Activated T-cell treated with anti-CD3 and anti-CD28 coated beads, Interleukin-2, amount 50 U/mL, for 24 hours (primary cell): ENCODE measurements at places on chromosomes 7 and 10.
A peak's percentile ranks its signal among the peaks of the same experiment; 100 is the strongest.

- DNase-seq, result no peak
These were observed 704.0 kb upstream of the LRRN3 start for GRCh38 chr7:110386913-110387312.

DNA sequence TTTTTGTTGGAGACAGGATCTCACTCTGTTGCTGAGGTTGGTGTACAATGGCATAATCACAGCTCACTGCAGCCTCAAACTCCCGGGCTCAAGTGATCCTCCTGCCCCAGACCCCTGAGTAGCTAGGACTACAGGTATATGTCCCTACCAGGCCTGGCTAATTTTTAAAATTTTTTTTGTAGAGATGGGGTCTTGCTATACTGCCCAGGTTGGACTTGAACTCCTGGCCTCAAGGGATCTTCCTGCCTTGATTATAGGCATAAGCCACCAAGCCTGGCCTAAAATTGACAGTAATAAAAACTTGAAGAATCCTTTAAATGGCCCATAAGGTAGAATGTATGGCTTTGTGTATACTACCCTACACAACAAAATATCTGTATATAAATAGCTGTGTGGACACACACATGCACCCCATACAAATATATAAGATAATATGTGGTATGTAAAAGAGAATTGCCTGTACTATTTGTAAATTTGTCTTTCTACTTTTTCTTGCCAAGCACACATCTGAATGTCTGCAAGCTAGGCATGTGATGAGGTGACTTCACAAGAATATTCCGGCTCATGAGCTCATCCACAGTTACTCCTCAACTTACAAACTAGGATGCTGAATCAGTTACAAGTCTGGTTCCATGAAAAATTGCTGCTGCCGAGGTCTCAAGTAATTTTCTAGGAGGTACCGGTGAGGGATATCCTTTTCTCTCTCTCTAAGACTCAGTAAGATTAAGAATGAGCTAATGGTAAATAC is 26.6 kb downstream of the POLR3A start:
- no peak for DNase-seq

- no peak for DNase-seq
These were observed 13.6 kb upstream of the GPNMB start for GRCh38 chr7:23232966-23233365.

GRCh38 chr10:72561745-72562166 is 64.1 kb downstream of the MICU1 start:
- DNase-seq, result no peak

GRCh38 chr7:111990643-111991042 is 215.6 kb downstream of the DOCK4 start:
- DNase-seq, result no peak

GRCh38 chr7:4797858-4798705 is 22.7 kb downstream of the AP5Z1 start:
- DNase-seq, result peak; percentile 83

GRCh38 chr10:535051-535450 is 154.4 kb downstream of the DIP2C start:
- DNase-seq, result no peak

- no peak for DNase-seq
These were observed at the start of gene NUPR2 for GRCh38 chr7:56115852-56116538. Gene NUPR2 (minus strand): TSS chr7:56116417. CDS start chr7:56116314, 103 bp downstream.

DNA sequence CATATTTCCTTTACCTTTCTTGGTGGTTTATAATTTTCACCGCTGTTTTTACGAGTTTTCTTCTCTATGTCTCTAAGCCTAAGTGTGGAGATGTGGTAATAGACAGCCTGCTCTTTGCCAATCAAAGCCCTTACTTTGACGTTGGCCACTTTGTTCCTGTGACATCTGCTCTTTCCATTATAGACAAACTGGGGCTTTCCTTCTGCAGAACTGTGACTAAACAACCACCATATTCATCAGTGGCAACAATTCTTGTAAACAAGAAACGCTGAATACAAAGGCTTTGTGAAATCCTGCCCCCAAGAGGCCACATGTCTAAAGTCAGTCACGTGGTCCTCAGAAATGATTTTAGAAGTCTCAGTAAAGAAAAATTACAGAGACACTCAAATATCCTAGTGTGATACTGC is 59.6 kb upstream of the CAPZA2 start:
- DNase-seq, result no peak

- DNase-seq, result no peak
These were observed 16.2 kb downstream of the CEP55 start for GRCh38 chr10:93512565-93512964.

DNA sequence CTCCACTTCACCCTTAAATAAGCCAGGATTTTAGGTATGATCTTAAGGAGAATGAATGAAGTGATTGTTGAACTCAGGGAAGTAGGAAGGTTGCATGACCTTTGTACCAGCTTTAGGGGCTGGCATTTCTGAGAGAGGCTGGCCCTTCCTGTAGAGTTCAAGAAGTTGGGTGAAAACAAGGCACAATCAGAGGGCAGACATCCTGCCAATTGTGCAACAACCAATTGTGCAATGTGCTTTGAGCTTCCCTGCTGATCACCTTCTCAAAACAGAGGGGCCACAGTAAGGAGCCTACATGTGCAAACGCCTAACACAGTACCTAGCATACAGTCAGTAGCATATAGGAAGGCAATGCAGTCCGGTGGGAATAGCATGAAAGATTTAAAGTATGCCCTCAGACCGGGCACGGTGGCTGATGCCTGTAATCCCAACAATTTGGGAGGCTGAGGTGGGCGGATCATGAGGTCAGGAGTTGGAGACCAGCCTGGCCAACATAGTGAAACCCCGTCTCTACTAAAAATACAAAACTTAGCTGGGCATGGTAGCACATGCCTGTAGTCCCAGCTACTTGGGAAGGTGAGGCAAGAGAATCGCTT is 5.4 kb downstream of the CPVL start:
- DNase-seq, result no peak

DNA sequence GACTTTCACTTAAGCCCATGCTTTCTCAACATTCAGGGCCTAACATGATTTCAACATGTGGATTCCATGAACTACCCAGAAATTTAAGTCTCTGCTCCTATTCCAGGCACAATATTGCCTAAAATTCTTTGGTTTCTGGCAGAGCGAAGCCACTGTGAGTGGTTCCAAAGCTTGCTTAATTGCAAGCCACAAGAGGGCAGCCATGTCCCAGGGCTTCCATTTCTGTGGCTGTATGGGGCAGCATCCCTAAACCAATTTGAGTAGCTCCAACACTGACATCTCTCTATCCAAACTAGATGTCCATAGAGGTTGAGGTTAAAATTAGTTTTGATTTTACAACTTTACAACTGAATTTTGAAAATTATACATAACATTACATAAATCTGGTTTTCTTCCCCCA is 56.3 kb upstream of the MDFIC start:
- peak; percentile 66 for DNase-seq

DNA sequence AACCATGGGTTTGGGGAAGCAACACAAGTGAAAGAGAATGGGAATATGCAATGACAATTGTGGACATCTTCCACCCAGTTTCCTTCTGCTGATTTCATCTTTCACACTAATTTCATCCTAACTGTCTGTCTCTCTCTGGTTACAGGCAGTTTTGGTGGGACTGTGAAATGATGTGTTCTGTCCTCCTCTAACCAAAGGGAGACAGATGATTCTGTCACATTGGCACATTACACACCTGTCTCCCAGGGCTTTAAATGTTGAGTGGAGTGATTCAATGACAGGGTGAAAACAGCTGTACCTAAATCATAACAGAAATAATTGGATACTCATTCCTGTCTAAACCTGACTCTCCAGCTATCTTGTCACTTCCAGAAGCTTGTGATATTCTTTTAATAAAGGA is 60.0 kb downstream of the DGKB start:
- DNase-seq, result no peak

DNA sequence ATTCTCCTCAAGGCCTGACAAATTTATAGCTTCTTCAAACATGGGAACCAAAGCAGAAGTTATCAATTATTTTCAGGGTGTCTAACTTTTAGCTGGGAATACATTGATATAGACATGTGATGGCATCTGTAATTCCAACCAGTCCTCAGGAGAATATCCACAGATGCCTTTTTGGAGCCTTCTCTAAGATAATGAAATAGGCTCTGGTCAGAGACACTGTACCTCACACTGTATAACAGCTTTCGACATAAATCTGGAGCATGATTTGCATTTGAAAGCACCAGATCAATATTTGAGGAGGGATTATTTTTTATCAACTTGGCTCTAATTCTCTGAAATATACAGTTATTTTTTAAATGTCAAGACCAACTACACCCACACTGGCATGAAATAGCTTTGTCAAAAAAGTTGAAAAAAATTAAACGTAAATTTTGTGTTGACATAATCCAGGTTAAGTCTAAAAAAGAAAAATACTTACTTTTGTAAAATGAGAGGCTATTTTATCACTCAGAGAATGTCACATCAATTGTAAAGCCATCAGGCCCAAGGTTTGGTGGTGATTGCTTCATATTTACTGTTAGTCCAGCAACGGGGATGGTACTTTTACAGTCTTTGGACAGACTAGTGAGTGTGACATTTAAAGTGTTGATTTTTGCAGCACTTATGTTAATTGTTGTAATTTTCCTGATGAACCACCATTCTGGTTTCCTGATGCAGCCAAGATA is 177.0 kb upstream of the SP8 start:
- no peak for DNase-seq

DNA sequence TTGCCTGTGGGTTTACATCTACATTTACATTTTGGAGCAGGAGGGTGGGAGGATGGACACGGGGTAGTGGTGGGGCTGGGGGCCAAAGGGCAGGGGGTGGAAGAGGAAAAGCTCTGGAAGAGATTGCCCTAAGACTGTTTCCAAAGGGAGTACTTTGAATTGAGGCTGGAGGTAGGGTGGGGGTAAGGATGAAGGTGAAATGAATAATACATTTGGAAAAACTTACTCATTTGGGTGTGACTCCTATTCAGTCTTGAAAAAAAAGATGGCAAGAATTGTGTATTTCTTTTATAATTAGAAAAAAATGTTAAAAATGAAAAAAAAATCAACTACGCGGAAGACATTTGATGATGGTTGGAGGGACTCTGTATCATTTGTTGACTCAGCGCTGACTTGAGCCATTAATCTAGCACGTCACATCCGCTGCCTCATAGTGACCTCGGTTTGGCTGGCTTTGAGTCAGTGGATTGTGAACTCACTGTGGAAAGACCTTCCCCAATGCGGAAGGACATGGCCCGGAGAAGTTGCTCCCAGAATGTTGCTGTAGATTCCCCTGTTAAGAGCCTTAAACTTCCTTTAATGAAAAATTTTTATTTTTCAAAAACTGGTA is 2.8 kb downstream of the FAM180A start:
- DNase-seq, result no peak

- no peak for DNase-seq
These were observed 140.2 kb upstream of the PRPS1L1 start for GRCh38 chr7:18167815-18168214.

DNA sequence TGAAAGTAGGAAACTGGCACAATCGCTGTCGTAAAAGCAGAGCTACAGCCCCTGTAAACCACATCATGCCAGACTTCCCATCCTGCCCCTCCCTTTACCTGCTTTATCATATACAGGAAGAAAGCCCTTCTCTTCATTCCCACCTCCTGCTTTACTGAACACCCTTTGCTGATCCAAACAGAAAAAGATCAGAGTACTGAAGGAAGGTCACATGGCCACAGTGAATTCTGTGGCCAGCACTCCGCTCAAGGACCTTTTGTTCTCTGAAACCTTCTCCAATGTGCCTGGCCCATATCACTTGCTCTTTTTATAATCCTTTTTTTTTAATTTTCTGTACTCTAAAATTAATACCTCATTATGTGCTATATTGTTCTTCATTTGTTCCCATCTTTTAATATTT is 108.8 kb upstream of the LRGUK start:
- DNase-seq, result no peak

- DNase-seq, result peak; percentile 69
These were observed 5.1 kb downstream of the ITPRIP start for GRCh38 chr10:104333032-104333727.

GRCh38 chr7:104367926-104368325 is 39.5 kb downstream of the LHFPL3 start:
- DNase-seq, result no peak

- DNase-seq, result no peak
These were observed 618 bp upstream of the TBXAS1 start for GRCh38 chr7:139828446-139828845.
